Hematopoietic multipotent progenitor cell (in vitro differentiated cells): ENCODE measurements at places on chromosomes 1 and 21.

- no peak for DNase-seq
Observed at GRCh38 chr1:55053265-55053954, 14.1 kb downstream of the PCSK9 start.

GRCh38 chr1:224736619-224737352 is 120.7 kb downstream of the CNIH3 start:
- no peak for DNase-seq

DNA sequence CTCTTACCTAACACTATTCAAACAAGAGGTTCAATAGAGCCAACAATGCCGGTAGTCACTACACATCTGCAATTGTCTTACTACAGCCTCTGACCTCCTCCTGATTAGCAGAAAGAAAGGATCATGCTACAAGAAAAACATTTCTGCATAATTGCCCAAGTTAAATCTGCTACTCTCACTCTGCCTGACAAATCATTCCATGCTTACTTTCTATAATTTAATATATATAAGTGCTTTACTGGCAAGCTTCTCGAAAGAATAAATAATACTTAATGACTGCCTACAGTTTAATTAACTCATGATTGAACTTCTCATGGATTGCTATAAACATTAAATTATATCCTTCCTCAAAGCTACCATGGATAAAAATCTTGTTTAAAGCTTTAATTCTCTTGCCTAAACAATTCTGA is 156.0 kb downstream of the SLC45A1 start:
- DNase-seq, result no peak

DNA sequence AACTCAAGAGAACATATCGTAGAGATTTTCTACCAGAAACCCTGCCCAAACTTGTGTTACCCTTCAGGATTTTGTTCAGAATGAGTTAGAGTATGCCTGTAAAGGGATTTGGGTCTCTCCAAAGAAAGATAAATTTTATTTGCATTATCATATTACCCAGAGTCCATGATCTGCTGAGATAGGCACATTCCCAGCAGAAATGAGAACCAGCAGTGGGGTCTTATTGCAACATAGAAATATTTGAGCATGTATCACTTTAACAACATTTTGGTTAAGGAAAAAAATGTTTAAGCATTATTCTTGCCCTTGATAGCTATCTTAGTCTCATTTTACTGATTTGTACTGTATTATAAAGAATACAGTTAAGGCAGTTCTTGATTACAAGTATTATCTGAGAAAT is 10.6 kb downstream of the VCAM1 start:
- DNase-seq, result no peak

GRCh38 chr21:20258542-20258941 is 739.7 kb upstream of the NCAM2 start:
- peak; percentile 85 for DNase-seq

GRCh38 chr1:246216906-246217305 is 290.2 kb downstream of the SMYD3 start:
- DNase-seq, result peak; percentile 39

DNA sequence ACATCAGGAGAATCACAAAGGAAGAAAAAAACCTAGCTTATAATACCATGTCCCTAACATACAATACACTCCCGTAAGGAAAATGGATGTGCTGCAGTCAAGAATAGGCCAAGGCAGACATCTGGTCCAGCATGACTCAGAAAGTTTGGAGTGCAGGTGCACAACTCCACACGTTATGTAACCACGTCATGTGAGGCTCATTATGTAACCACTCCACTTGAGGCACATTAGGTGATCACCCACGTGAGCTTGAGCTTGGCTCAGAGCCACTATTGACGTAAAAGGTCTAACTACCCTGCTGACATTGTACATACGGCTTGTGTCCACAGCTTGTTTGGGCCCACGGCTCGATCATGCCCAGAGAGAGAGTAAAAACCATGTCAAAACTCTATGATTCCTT is 99.8 kb upstream of the C1orf21 start:
- DNase-seq, result no peak

GRCh38 chr1:6775261-6776043 is 9.8 kb upstream of the CAMTA1 start:
- DNase-seq, result no peak

- DNase-seq, result no peak
Observed at GRCh38 chr1:54018635-54019034, 649 bp upstream of the LDLRAD1 start.

GRCh38 chr1:85339656-85340399 is 63.4 kb upstream of the BCL10 start:
- no peak for DNase-seq

DNA sequence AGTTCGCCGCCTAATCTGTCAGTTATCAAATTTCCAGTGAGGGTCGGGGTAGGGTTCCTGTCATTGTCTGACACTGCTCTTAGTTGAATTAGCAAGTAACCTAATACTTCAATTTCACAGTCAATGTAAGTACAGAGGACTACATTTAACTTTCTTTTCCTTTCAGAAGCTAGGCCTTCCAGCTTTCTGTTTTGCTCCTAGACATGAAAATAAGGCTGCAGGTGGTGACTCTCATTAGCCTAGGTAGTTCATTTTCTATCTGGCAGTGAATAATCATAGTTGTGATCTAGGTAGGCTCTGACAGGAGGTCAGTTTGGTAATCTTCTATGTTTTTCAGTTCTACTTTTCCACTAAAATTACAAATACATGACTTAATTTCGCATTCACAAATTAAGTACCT is 783.1 kb downstream of the MRPL39 start:
- DNase-seq, result no peak

GRCh38 chr1:27481994-27482620 is 7.9 kb downstream of the WASF2 start:
- no peak for DNase-seq

DNA sequence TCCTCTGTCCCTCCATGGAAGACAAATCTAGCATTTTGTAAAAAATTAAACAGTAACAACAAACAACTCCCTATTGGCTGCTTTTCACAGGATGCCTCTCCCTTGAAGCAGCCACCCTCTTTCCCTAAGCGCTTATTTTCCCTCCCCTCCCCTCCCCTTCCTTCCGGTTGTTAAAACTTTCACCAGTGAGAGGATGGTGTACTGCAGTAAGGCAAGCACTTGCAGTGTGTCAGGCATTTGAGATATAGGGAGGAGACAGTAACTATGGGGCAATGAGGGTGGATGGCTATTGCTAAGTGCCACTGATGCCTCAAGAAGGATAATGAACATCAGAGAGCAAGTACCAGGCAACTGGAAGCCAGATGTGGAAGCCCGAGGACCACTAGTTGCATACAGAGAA is 19.1 kb upstream of the KIAA1614 start:
- DNase-seq, result no peak

DNA sequence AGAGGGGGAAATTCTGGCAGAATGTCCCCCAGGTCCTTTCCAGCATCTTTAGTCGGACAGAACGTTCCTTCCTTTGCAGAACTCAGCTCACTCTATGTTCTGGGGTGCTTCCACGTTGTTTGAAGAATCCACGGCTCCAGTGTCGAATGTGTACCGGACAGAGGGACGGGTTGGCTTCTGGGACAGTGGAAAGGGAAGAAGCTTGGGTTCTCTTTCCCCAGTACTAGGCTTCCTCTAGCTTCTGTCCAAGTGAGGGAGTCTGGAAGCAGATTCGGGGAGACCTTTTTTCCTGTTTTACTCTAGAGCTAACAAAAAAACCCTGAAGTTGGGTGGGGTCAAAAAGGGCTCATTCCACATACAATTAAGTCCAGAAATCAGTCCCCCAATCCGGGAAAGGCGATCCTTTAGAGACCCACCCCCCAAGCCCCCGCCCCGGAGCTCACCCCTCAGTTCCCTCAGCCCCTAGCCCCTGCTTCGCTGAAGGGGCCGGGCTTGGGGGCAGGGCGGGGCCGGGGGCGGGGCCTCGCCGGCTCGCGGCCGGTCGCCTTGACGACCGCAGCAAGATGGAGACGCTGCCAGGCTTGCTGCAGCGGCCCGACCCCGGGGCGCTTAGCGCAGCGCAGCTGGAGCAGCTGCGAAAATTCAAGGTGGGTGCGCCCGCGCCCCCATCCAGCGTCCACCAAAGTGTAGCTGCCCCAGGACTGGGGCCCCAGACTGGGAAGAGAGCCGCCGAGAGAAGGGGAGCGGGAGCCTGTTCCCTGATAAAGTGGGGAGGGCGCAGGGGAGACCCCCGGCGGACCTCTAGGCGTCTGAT is at the start of gene RIIAD1:
TSS of gene RIIAD1 (plus strand) at position 549 of the 814 bp plus-strand sequence. CDS start at position 564, 15 bp downstream.
- no peak for DNase-seq

GRCh38 chr1:191662051-191662450 is 496.2 kb upstream of the RGS18 start:
- no peak for DNase-seq

GRCh38 chr1:89518221-89518631 is 6.4 kb upstream of the LRRC8B start:
- no peak for DNase-seq

DNA sequence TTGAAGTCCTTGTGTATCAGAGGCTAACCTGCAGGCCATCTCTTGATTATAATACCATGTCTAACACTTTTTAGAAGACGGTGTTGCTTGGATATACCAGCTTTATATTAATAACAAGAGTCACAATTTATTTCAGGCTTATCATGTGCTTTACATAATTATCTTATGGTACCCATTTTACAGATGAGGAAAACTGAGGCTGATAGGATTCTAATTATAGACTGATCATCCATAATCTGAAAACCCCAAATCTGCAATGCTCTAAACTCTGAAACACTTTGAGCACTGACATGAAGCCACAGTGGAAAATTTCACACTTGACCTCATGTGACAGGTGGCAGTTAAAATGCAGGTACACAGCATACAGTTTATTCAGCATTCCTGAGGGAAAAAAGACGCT is 7.2 kb upstream of the RPL11 start:
- DNase-seq, result no peak

GRCh38 chr1:66767626-66768025 is 15.4 kb downstream of the DYNLT5 start:
- no peak for DNase-seq

DNA sequence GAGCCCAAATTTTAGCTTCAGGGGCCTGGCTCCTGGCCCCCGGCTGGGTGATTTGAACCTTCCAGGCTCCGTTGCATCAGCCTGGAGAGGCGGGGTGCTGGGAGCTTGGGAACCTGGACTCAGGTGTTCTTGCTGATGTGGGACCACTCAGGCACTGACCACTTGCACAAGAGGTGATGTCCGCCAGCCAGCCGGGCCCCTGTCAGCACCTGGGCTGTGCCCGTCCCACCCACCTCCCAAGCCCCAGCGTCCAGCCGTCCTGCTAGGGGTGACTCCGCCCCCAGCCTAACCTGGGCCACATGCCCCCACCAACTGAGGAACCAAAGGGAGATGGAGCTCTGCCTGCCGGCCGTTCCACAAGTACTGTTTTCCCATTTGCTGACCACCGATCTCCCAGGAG is 47.4 kb upstream of the ARHGEF16 start:
- DNase-seq, result no peak

- DNase-seq, result no peak
Observed at GRCh38 chr1:58890113-58890512, 106.3 kb upstream of the JUN start.

DNA sequence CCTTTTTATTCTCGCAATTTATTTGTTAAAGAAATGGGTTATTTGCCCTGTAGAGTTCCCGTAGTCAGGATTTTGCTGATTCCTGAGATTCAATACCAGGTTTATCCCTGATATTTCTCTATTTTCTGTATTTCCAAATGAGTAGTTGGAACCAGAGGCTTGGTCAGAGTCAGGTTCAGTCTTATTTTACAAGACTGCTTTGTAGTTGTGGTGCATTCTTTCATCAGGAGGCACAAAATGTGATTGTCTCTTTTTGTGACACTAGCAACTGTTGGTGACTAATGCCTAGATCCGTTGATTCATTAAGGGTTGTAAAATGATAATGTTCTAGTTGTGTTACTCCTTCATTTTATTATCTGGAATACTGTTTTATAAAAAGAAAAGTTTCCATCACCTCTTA is 95.5 kb upstream of the TPTE start:
- no peak for DNase-seq

- no peak for DNase-seq
Observed at GRCh38 chr1:172529304-172529703, 3.6 kb upstream of the SUCO start.

GRCh38 chr1:210332233-210332632 is 3.5 kb downstream of the HHAT start:
- DNase-seq, result no peak

DNA sequence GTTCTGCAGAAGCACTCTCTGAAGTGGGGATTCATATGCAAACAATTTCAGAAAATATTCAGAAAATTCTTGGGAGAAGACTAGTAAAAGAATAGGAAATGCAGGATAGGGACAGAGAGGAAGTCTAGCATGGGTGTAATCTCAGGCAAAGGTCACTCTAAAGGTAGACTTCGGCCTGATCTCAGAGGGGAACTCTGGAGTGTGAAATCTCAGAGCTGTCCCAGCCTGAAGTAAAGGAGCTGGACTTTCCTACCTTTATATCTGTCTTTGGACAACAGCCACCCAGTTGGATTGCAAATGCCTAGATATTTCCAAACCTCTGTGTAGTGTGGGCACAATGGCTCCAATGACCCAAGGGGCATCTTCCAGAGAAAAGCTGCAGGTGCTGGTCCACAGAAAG is 379.8 kb downstream of the GPATCH2 start:
- no peak for DNase-seq

DNA sequence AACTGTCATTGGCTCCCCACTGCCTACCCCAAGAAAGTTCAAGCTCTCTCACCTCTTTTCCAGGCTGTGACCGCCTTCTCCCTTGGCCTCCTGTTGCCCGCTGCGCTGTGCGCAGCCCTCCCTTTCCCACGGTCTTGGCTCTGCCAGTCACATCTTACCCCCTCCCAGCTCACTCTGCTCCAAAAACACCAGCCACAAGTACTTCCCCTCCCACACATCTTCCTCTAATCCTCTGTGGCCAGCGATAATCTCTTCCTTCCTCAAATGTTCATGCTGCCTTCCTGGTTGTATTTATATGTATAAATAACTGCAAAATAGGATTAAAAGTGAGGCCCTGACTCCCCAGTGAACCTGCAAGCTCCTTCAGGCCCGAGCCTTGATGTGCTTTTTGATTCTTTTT is 81.8 kb downstream of the AJAP1 start:
- peak; percentile 67 for DNase-seq

DNA sequence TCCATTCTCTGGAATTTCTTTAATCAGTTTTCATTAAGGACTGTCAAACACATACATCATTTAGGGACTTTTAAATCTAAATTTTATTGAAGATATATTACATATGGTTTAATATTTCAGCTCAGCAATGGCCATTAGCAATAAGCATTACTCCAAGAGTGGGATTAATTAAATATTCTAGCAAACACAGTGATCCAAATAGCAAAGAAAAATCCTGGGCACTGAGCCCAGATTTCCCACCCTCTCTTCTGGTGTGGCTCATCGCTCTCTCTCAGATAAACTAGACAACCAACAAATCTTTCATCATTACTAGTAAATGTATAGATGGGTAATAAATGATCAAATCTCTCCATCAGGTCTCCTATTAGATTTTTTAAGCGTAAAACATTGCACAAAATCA is 53.5 kb upstream of the FOXD3 start:
- no peak for DNase-seq

DNA sequence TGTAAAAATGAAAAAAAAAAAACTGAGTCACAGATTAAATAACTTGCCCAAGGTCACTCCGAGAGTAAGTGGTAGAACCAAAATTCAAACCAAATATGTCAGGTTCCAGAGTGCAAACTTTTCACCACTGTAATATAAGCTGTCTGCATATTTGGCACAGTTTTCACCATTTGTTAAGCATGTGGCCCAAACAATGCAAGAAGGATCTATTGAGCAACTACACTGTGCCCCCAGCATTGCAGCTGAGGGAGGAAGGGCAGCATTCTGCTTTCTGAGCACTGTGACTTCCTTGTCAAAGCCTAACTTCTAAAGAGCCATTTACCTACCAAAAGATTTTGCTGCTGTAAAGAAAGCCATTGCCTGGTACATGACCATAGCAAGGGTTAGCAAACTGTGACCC is 133.4 kb downstream of the SYT2 start:
- no peak for DNase-seq
